Esophagus squamous epithelium (tissue), 5 donors: ENCODE measurements at places on chromosomes 7 and 10.

DNA sequence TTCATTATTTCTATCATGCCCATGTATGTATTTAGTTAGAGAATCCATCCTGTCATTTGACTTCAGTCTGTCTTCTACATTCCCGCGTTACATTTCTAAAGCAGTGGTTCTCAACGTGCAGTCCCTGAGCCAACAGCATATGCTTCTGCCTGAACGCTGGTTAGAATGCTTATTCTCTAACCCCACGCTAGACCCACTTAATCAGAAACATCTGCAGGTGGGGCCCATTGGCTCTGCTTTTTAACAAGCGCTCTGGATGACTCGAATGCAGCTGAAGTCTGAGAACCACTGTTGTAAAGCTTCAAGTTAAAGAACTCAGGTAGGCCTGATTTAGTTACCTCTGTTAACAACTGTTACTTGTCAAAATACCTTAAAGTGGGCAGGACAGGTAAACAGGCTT lies 38.2 kb downstream of the NEUROD6 start:
- no peak for DNase-seq

GRCh38 chr7:53325061-53325460 lies 289.6 kb downstream of the POM121L12 start:
- no peak for DNase-seq

DNA sequence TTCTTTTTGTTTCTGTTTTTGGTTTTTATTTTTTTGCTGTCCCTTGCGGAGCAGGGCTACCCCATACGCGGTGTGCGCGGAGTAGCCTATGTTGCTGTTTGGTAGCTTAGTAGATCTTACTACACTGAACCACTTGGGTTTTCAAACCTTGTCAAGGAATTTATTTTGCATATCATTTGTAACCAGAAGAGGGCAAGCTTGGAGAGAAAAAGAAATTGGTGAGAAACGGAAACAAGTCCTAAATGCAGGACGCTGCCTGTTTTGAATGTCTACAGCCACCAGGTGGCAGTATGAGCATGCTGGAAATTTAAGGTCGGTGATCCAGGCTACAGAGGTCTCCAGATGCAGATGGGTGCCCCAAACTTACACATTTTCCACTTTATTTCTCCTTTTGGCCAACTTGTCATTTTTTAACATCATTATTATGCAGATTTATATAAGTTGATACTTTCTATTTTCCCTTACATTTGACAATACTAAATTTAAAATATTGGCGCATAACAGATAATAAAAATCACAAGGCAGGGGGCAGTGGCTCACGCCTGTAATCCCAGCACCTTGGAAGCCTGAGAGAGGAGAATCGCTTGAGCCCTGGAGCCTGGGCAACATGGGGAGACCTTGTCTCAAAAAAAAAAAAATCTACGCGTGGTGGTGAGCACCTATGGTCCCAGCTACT lies 15.3 kb upstream of the TRA2A start:
- DNase-seq, result no peak

GRCh38 chr7:26141077-26141476 lies 10.9 kb upstream of the NFE2L3 start:
- no peak for DNase-seq

DNA sequence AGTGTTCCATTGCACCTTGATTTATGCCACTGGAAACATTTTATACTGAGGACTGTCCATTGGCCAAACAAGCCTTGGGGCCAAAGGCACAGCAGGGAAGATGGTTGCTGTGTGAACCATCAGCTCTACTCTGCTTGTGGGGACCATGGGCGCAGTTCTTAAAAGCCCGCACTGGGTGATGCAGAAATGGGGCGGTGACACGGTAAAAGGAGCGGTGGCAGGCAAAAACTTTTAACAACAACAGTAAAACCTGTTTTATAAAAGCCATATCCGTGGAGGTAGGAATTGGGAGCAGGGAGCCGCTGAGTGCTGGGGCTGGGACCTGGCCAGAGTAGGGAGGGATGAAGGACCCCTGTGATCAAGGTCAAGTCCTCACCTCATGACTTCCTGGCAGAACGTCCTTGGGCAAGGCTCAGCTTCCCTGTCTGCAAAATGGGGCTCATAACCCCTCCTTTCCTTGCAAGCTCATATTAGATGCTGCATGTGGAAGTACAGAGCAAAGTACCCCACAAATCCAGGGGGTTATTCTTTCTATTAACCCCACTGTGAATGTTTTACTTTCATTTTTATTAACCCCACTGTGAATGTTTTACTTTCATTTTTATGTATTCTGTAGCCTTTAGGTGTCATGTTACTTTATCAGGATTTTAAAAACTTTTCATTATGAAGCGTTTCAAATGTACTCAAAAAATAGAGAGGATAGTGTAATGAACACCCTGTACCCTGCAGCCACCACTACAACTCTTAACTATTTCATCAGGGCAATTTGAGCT lies 78.3 kb downstream of the GRK5 start:
- no peak for DNase-seq

DNA sequence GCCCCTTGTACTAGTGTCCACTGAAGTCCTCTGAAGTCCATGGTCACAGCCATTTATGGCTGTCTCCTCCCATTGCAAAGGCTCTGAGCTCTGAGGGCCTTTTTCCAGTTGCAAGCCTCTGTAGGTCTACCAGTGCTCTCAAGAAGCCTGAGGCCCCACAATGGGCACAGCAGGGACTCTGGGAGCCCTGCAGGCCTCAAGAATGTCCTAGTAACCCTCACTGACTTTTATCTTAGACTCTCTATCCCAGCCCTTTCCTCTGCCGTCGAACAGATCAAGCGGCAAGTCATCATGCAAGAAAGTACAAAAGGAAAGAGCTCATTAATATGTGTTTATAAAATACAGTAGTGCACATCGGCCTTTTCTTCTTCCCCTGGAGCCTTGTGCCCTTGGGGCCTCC lies 23.4 kb downstream of the VWA2 start:
- no peak for DNase-seq

- DNase-seq, result no peak
Observed at GRCh38 chr7:82594665-82595064, 151.1 kb upstream of the CACNA2D1 start.
